ENCODE measurements at places on chromosomes 4 and X.

DNA sequence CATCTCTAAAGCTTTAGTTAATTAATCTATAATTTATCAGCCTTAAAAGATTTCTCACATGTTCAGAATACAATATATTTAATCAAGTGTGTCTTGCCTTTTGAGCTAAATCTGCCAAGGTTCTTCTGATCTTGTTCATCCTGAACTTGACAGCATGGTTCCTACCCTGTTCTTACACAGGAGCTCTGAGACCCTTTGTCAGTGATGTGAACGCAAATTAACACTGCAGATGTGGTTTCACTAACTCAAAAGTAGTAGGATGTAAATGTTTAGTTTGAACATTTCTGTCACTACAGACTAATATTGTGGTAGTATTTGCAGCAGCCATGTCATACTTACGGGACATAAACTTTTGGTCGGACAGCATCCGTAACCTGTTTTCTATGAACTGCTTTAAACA is 59.4 kb downstream of the SMARCAD1 start:
- no peak for DNase-seq

DNA sequence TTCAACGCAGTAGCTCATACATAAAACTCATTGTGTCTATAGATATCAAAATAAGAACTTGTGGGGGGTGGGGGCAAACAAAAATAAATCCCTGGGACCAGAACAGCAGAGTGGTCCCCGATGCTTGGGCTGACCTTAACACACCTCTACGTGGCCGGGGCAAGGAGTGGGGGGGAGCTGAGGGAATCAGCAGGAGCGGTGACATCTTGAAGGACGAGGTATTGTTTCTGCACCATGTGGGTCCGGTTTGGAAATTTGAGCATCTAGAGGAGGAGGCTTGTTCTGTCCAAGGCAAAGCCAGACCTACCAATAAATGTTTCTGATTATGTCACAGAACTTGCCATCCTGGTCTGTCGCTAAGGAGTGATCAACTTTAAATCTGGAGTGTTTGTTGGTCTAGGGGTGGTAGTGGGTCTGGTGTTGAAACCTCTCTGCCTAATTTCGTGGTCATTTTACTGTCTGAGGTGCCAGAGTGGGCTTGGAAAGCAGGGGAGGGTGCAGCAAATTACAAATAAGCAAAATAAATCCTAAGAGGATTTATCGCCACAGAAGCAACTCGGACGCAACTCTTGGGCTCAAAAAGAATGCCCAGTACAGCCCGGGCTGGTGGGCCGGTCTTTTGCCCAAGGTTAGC is 774 bp upstream of the RAPGEF2 start:
- no peak for DNase-seq

- DNase-seq, result peak; percentile 23
These were observed 42.6 kb downstream of the CHRNA9 start for GRCh38 chr4:40377512-40378365.

DNA sequence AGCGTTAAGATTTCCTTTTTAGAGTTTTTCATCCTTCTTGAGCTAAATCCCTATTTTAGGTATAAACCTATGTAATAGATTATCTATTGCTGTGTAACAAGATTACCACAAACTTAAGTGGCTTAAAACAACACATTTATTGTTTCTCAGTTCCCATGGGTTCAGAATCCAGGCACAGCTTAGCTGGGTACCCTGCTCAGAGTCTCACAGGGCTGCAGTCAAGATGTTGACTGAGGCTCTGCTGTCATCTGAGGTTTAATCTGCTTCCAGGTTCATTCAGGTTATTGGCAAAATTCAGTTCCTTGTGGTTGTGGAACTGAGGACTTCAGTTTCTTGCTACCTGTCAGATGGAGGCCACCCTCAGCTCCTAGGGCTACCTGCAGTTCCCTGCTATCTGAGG is 60.9 kb downstream of the GK start:
- no peak for DNase-seq

- no peak for DNase-seq
These were observed 48.2 kb upstream of the SPANXN1 start for GRCh38 chrX:145199078-145199477.

DNA sequence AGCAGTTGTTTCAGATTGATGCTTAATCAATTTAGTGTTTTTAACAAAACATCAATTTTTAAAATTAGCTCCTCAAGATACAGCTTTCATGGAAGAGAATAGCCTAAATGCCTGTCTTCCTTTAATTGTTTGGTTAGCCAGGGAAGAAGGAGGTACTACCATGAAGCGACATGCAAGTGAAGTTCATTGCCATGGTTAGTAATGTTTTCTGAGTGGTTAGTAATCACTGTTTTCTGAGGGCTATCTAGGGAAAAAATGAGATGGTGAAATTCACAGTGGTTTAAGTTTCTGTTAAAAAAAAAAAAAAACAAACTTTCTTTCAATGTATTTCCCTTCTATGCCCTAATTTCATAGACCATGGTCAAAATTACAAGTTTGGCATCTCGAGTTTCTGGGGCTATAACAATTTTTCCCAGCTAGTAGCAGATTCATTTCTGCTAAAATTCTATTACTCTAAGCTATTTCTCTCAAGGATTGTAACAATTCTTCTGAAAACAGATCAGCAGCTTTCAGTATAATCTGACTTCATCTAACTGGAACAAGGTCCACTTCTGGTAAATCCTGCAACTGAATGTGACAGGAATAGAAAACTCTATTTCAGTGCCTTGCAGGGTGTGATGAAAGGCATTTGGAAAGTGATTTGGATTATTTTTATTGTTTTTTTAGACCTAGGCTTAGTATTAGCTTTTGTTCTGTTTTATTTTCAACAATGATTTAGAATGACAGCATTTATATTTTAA is 157.0 kb downstream of the PCDH18 start:
- peak; percentile 37 for DNase-seq

DNA sequence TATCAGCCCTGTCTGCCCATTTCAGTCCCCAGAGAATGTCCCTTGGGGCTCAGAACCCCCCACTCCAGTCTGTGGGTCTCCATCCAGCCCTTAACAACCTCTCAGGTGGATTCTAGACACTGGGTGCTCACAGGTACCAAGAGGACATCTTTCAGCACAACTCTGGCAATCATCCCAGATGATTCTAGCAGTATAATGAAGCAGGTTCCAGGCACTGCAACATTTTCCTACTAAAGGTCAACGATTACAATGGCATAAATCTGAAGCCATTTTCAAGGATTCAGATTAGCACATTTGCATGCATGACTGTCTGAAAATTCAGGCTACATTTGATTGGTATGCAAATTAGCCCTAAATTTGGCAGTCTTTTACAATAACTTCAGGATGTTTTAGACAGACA is 10.0 kb downstream of the SLC2A9 start:
- no peak for DNase-seq

- no peak for DNase-seq
These were observed 158.5 kb downstream of the DHRSX start for GRCh38 chrX:2342281-2342688.

DNA sequence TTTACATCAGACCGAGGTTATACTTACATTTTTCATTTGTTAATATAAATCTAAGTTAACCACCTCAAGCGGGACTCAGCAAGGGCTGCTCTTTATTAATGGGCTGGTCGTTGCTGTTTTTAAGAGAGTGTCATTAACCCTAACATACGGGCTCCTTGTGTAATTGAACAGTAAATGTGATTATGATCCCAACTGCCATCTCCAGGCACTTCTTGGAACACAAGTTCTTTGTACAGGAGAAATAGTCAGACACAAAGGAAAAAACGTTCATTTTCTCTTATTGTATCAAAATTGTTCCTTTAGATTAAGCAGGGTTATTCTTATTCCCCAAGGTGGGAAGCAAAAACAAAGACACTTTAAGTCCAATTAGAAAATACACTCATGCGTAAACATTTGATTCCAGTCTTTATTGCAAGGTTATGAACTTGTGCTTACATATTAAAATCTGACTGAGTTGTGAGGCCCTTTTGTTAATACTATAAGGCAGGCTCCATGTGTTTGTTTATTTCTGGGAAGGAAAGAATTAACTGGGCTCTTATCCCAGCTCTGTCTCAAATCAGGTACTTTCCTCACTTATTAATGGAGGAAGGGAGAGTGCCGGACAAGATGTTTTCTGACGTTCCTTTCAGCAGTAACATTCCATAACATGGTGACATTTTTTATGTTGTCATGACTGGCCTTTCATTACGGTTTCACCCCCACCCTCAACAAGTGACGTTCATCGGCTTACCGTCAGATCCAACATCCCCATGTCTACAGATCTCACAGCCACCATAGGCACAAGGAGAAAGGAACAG is 95.9 kb downstream of the RASL11B start:
- no peak for DNase-seq

DNA sequence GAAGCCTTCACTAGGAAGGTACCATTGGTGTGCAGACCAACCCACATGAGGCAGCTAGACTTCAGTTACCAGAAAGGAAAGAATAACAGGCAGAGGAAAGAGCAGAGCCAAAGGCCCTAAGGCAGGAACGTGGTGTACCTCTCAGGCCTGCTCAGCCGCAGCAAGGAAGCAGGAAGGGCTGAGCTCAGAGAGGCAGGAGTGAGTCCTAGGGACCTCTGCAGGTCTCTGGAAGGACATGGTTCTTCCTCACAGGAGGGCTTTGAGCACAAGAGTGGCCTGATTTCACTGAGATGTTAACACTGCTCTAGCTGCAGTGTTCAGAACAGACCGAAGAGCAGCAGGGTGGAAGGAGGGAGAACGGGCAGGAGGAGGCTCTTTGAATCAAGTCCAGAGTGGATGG is 124.6 kb downstream of the DCHS2 start:
- no peak for DNase-seq

DNA sequence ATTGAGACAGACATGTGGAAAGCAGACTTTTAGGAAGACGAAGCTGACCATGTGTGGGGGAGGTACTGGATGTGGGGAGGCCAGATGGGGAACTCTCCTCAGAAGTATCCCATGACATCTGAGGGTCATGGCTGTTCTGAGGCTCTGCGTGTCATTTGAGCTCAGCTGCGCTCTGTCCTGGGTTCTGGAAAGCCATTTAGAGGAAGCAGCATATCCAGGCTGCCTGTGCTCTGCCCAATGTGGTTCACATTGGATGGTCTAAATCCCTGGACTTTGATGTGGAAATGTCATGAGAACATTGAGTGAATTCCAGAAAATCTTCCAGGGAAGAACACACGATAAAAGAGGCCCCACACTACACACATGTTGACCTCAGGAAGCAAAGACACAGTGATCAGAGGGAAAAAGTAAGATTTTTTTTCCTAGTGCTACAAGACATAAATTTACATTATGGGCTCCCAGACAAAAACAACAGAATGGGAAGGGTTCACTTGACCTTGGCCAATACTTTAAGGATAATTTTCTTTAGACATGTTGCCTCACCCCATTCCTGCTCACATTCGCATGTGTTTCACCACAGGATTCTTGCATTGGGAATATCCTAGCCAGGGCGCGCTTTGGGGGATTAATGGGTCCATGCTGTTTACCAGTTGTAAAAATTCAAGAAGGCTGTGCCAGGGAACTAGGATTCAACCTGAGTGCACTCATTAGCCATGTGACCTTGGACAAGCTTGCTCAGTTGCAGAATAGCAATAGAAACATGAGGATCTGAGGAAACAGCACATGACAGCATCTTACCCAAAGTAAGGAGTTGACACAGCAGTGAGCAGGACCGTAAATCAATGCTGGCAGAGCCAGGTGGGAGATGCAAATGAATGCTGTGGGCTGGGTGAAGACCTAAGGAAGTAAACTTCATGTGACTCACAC is 73.2 kb upstream of the C1QTNF7 start:
- no peak for DNase-seq

GRCh38 chrX:48703642-48704481 is 7.3 kb downstream of the SUV39H1 start:
- DNase-seq, result peak; percentile 46

DNA sequence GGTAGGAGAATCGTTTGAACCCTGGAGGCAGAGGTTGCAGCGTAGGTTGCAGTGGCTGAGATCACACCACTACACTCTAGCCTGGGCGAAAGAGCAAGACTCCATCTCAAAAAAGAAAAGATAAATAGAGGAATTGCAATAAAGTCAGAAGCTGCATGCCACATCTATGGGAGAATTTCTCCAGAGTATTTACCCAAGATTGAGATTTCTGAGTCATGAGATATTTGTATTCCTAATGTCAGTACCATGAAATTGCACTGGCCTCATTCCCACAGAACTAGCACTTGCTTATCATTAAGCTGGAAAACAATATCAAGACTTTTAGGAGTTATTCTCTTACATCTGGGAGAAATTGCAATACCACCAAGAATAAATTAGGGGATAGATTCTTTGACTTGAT is 37.4 kb downstream of the ASIC5 start:
- DNase-seq, result no peak

GRCh38 chrX:130539721-130540321 is 138.0 kb downstream of the RBMX2 start:
- peak; percentile 57 for DNase-seq

DNA sequence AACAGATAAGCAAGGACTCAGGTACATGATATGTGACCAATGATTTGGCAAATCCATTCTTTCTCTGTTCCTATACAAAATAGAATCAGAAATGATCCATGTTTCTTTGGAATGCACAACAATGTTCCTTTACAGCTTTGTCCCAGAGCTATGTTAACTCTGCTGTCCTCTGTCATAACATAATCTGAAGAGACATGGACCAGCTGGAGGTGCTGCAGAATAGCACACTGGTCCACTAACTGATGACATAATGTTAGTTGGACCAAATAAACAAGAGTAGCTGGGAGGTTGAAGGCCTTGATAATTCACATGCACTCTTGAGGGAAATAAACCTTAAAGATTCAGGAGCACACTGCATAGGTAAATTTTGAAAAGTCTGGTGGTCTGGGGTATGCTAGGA is 23.0 kb upstream of the DHX15 start:
- no peak for DNase-seq

- peak; percentile 2 for DNase-seq
These were observed 71.6 kb downstream of the AMOT start for GRCh38 chrX:112769034-112769433.

- DNase-seq, result no peak
These were observed 40.8 kb downstream of the ZNF518B start for GRCh38 chr4:10416441-10416840.

DNA sequence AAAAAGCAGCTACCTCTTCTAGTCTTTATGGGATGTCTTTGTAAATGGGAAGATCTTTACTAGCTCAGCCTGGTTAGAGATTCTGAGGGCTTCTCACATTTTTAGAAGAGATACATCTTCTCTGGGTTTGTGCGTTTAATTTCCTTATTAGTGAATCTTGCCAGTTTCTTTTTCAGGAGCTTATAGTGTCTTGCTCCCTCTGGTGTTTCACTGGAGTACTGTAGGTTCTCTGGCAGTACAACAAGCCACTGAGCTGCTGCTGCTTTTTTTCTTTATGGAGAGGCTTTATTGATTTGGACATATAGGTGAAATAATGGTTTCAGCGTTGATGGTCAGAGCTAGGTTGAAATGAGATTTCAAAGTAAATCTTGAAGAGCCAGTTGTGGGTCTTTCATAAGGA is 82.9 kb downstream of the LAS1L start:
- peak; percentile 22 for DNase-seq
